CD14-positive monocyte (primary cell): ENCODE measurements at places on chromosomes 7 and 10. TPM values are rescaled to one million over a fixed set of nuclear protein-coding genes. Genes with fewer than 3 reads are reported as not detected.

GRCh38 chr10:99676426-99676825, 17.1 kb downstream of the ENTPD7 start:
- DNase-seq, result no peak

- no peak for DNase-seq
Observed at GRCh38 chr7:5406957-5407945, 16.4 kb downstream of the TNRC18 start.

DNA sequence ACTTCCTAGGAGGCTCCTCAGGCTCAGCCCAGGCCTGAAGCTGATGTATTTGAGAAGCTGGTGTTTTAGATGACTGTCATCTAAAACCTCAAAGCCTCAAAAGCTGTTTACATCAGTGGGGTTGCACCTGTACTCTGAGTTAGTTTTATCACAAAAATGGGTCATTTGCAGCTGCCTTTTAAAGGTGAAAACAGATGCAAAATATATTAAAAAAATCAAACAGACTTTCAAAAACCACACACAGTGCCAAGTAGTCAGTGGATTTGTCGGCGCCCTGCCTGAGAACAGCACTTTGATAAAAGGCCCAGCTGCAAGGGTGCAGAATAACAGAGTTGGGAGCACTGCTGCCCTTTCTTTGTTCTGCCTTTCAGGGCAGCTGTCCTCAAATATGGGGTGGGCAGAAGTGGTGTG, 103.0 kb downstream of the VOPP1 start:
- DNase-seq, result no peak

DNA sequence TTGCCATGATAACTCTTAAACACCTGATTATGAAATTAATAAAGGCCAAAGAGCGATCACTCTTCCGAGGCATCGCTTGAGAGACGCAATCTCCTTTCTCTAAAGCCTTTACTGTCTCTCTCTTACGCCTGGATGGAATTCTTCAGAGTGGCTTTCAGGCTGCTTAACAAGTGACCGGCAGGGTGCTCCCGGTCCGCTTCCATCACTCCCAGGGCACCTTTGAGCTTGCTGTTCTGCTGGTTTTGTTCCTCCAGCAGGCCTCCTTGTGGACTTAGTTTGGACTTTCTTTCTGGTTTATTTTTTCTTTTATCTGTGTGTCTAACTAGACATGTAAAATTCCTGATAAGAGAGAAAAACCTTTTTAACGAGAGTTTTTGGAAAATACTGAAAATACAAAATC, 60.9 kb downstream of the MRPL32 start:
- no peak for DNase-seq

- no peak for DNase-seq
Observed at GRCh38 chr7:65974876-65975275, 7.1 kb downstream of the GUSB start.

DNA sequence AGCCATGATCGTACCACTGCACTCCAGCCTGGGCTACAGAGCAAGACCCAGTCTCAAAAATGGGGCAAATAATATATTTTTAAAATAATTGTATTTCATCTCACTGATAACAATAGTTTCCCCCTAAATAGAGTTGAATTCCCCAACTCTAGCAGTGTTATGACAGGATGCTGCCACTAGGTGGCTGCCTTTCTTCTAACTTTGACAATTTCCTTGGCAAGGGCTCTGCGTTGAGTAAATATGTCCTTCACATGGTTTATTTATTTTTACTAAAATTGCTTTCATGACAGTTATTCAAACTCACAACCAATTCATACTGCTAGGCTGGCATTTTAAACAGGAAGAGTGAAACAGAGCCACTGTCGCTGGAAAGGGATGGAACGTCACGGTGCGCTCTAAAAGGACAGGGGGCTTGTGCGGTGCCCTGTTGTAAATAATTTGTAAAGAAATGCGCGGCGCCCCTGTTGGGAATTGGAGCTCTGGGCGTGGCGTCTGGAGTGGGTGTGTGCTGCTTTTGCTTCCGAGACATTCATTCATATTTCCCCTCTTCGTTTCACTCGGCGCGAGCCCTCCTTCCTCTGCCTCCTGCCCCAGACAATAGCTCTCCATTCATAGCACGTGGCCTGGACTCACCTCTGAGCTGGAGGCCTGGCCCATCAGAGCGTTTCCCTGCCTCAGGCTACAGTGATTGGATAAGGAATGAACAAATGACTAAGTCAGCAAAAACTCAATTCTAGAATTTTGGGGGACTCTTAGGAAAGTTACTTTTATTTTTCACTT, 20.5 kb upstream of the PITRM1 start:
- peak; percentile 42 for DNase-seq

DNA sequence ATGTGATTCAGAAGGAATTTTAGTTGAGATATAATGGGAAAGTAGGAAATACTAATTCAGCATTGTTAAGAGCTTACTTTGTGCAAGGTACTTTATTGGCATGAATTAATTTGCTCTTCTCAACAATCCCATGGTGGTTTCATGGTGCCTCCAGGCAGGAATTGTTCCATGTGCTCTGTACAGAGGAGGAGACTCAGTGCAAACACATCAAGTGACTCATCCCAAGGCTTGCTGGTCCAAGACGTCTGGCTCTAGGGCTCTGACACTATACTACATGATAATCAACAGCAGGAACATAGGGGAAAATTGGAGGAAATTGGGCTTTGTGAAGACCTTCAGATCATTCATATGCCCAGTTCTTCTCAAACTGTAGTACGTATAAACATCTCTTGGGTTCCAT, 66.5 kb upstream of the PRKG1 start:
- DNase-seq, result no peak

GRCh38 chr10:71817831-71818655, 33.0 kb downstream of the PSAP start:
- peak; percentile 88 for DNase-seq

DNA sequence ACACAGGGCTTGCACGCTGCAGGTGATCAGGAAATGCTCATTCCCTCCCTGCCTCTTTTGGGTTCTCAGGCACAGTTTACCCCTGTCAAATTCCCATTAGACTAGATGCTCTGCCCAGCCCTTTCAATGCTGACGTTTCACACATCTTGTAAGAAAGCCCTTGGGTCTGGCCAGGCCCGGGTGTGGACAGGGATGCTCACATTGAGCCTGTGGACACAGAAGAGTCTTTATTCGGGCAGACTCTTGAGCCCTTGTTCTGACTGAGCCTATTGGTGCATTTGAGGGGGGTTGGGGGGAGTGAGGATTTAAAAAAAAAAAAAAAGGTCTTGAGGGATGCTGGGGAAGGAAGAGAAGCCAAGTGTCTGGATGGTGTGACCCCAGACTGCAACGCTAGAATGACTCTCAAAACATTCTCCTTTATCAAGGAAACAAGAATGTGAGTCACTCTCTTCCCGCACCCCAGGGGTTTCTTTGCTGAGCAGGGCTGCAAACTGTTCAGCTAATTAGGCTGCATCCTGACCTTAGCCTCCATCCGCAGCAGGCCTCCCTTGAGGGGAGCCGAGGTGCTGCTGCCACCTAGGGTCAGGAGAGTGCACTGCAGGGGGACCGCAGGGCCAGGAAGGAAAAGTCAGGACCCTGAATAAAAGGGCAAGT, 53.6 kb upstream of the TMEM72 start:
- peak; percentile 35 for DNase-seq

DNA sequence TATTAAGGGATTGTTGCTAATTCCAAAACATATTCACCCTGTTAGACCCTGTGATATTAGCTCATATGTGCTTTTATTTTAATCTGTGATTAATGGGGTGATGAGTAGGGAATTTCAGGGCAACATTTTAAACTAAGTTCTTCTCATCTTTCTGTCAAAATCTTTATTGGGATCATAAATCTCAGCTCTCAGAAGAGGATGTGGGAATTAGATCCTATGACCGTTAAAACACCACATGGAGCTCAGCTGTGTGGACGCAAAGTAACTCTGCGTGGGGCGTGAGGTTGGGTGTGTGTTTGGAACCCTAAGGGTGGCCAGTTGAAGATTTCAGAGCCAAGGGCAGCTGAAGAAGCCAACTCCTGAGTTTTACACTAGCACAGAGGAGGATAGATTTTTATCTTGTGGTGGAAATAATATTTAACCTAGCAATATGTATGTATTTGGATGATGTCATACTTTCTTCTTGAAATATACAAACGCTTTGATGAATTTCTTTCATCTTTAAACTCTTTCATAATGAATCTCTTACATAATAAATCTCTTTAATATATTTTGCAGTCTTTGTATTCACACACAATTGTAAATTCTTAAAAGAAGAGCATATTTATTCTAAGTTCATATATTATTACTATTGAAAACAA, 64.4 kb downstream of the EPDR1 start:
- no peak for DNase-seq

DNA sequence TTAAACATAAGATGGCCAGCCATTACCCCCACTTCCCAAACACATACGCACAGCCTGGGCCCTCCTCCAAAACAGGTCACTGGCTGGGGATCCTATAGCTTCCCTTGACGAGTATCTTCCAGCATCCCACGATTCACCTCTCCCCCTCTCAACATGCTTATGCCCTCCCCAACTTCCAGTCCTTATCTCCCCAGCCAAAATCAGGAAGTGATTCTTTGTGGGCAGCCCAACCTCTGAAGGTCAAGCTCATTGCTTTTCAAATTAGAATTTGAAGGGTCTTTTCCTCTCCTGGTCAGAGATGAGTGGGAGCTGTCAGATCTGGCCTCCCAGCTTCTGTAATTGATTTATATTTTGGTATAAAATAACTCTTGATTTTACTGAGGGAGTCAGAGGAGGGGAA, 133.6 kb downstream of the ATXN7L1 start:
- no peak for DNase-seq

DNA sequence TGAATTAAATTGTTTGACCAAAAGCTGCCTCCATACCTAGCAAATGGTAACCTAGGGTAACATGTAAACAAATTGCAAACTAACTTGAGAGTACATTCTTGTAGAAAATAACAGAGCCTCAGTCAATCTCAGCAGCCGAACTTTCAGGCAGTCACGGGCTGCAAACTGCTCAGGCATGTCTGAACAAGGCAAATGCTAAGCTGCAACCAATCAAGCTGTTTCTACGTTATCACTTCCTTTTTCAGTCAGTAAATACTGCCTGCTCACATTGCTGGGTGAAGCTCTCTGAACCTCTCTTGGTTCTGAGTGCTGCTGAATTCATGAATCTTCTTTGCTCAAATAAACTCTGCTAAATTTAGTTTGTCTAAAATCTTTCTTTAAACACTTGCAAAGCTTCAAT, 1212.4 kb downstream of the SORCS1 start:
- DNase-seq, result no peak

DNA sequence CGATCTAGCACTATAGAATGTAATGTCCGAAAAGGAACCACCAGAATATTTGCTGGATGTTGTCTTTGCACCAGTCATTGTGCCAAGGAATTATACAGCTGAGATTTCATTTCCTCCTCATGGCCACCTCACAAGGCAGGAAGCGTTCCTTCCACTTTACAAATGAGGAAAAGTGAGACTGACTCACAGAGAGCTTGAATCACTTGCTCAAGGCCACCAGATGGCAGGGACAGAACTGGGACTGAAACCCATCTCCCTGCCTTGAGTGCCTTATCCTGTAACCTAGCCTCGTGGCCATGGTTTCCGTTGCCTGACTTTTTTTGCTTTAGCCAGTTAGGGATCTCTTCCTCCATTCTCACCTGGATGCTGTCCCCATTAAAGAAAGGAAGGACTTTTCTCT, 44.7 kb upstream of the PDZD8 start:
- DNase-seq, result peak; percentile 25

DNA sequence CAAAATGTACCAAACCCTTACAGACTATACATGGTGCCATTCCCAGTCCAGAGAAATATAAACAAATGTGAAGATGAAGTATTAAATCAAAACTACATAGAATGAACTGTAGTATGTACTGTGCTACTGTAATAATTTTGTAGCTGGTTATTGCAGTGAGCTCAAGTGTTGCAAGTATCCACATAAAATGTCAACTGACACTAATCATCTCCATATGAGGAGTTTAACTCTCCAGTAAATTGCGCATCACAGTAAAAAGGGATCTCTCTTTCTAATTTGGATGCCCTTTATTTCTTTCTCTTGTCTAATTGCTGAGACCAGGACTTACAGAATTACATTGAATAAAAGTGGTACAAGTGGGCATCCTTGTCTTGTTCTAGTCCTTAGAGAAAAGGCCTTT, 165.5 kb downstream of the CPED1 start:
- DNase-seq, result no peak

- no peak for DNase-seq
Observed at GRCh38 chr7:22255342-22255741, 101.6 kb downstream of the RAPGEF5 start.

DNA sequence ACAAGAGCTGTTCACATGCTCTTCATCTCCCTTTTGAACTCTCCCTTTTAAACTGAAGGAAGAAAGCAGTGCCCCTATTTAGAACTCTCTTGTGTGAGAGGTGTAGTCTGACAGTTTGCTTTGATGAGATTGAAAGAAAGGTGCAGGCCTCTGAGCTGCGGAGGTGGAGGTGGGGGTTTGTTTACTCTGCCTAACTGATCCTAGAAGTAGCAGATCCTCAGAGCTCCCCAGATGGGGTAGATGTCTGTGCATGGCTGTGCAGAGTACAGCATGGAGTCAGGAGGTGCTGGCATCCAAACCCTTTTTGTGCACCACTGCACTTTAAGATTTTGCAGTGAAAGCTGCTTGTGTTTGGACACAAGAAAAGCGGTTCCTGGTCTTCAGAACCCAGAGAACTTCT, 58.3 kb downstream of the MINDY4 start:
- no peak for DNase-seq

DNA sequence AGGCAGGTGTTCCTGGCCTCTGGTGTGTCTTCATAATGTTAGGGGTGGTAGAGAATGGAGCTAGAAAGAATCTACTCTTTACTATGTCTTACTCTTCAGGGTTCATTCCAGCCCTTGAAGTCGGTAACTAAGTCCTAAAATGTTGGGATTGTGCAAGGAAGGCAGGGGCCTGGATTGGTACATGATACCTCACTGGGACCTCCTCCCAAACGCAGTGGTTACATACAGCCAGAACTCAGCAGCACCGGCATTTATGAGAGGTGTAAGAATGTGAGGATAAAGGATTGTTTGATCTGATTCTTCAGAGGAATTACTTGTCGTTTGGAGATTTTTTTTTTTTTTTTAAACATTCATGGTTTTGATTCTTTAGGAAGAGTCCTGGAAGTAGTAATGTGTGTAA, 6.9 kb downstream of the COMTD1 start:
- DNase-seq, result no peak

- no peak for DNase-seq
Observed at GRCh38 chr7:24728503-24729364, 28.5 kb downstream of the GSDME start.

GRCh38 chr7:106543221-106543757, 117.7 kb downstream of the CCDC71L start:
- DNase-seq, result no peak

GRCh38 chr7:118420888-118421287, 196.4 kb downstream of the ANKRD7 start:
- DNase-seq, result no peak

Gene SORCS3
- polyA plus RNA-seq, result not detected in 2 replicates

Gene SFXN4
- 20.4 TPM for polyA plus RNA-seq

Gene MMD2
- not detected in 2 replicates for polyA plus RNA-seq

Gene UCMA
- not detected in 2 replicates for polyA plus RNA-seq

Gene MLXIPL
- polyA plus RNA-seq, result not detected

Gene HGF
- polyA plus RNA-seq, result 18.6 TPM

Gene PLXNA4
- not detected for polyA plus RNA-seq

Gene ANXA8
- polyA plus RNA-seq, result 2.9 TPM

Gene ERV3-1
- 7.9 TPM for polyA plus RNA-seq

Gene SLC13A1
- polyA plus RNA-seq, result not detected in 2 replicates

Gene DKK1
- not detected for polyA plus RNA-seq
